ENCODE measurements at places on chromosomes 12 and 14. TPM values are rescaled to one million over a fixed set of nuclear protein-coding genes. Genes with fewer than 3 reads are reported as not detected.

The C12orf50 gene
- not detected for total RNA-seq

The DCD gene
- total RNA-seq: not detected

The CTDSP2 gene
- 102 TPM for total RNA-seq

The BDKRB1 gene
- not detected for total RNA-seq

The SDSL gene
- total RNA-seq: 26.6 TPM

All from PC-9 (cell line).